Pons (tissue), 1 donor: ENCODE measurements at places on chromosomes 2 and 18.
A peak's percentile ranks its signal among the peaks of the same experiment; 100 is the strongest.

- no peak for DNase-seq
These were observed 53.4 kb upstream of the KLF7 start for GRCh38 chr2:207219081-207219630.

- no peak for DNase-seq
These were observed 325.2 kb downstream of the CYP26B1 start for GRCh38 chr2:71822463-71822862.

- peak; percentile 77 for DNase-seq
These were observed 23.0 kb upstream of the NTSR2 start for GRCh38 chr2:11692966-11693521.

DNA sequence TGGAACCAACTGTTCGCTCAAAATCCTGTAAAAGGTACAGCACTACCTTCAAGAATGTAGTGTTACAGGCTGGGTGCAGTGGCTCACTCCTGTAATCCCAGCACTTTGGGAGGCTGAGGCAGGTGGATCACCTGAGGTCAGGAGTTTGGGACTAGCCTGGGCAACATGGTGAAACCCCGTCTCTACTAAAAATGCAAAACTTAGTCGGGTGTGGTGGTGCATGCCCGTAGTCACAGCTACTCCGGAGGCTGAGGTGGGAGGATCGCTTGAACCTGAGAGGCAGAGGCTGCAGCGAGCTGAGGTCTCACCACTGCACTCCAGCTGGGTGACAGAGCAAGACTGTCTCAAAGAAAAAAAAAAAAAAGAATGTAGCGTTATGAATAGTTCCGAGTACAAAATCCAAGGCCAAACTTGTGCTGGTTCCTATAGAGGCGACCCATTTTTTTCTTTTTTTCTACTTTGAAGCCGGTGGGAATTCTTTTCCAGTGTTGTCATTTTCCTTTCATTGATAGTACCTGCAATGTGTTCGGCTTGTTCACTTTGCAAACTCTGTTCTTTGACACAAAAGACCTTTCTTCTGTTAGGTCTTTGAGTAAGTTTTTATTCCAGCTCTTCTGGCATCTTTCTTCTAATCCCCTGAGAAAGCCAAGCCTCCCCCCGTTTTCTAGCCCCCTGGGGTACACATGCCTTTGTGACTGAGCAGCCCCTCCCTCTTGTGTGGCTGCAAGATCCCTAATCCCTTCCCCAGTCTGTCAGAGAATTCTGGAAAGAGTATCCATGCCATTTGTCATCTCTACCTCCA lies 25.1 kb downstream of the INPP5D start:
- DNase-seq = no peak

GRCh38 chr2:70655786-70656185 lies 102.2 kb upstream of the TGFA start:
- no peak for DNase-seq

- no peak for DNase-seq
These were observed 67.0 kb upstream of the RASGRP3 start for GRCh38 chr2:33409417-33409955.

GRCh38 chr2:134862069-134862468 lies 23.7 kb downstream of the ACMSD start:
- no peak for DNase-seq

DNA sequence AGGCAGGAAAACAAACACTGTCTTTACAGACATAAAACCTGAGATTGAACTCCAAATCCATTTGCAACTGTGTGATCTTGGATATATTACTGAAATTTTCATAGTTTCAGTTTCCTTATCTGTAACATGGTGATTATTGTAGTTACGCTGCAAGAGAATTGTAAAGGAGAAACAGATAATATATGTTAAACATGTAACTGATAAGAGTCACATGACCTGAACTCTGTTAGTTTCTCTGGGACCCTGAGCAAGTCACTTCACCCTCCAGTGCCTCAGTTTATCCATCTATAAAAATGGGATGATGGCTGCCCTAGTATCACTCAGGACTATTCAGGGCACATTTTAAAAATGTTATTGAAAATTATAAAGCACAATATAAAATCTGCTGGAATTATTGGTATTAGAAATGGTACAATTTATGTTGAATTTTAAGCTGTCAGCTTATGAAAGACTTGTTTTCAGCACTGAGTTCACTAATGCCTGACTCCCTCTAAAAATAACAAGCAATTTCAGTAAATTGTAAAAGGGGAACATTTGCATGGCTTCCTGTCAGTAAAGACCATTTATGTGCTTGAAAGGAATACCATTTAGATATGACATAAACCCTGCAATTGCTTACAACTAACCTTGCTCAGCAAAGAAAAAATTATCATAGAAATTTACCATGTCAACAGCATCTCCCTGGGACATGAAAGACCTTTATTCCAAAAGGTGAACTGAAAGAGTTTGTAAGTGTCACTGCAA lies 393.5 kb downstream of the RAD51AP2 start:
- no peak for DNase-seq

DNA sequence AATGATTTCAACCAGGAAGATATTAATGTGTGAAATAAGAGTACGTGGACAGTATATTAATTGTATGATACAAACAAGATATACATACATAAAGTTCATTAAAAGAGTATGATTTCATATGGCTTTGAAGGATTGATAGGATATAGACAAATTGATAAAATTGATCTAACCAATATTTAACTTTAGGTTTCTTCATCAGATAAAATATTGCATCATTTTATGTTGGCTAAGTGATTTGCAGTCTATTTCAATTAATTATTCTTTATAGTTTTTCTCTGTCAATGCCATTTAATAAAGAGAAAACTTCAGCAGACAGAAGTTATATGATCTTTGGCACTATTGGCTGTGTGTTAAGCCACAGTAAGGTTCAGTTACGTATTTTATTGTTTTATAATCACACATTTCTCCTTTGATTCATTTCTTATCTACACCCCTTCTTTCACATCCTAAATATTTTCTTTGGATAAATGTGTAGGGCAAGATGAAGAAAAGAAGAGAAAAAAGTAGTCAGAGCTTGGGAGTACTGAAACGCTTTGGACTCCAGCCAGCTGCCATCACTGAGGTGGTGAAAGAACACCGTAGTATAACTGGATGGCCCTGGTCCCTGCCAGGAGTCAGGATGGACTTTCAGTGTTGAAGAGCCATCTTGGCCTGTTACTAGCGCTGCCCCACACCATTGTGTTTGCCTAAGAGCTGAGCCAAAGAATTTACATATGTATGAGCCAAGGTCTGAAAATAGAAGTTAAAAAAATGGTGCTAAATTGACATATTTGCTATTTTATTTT lies 9.8 kb upstream of the CPS1 start:
- peak; percentile 59 for DNase-seq

GRCh38 chr2:219733746-219734145 lies 106.3 kb downstream of the SLC4A3 start:
- DNase-seq = no peak

- peak; percentile 42 for DNase-seq
These were observed 142.8 kb downstream of the NDUFA10 start for GRCh38 chr2:239882331-239882732.

DNA sequence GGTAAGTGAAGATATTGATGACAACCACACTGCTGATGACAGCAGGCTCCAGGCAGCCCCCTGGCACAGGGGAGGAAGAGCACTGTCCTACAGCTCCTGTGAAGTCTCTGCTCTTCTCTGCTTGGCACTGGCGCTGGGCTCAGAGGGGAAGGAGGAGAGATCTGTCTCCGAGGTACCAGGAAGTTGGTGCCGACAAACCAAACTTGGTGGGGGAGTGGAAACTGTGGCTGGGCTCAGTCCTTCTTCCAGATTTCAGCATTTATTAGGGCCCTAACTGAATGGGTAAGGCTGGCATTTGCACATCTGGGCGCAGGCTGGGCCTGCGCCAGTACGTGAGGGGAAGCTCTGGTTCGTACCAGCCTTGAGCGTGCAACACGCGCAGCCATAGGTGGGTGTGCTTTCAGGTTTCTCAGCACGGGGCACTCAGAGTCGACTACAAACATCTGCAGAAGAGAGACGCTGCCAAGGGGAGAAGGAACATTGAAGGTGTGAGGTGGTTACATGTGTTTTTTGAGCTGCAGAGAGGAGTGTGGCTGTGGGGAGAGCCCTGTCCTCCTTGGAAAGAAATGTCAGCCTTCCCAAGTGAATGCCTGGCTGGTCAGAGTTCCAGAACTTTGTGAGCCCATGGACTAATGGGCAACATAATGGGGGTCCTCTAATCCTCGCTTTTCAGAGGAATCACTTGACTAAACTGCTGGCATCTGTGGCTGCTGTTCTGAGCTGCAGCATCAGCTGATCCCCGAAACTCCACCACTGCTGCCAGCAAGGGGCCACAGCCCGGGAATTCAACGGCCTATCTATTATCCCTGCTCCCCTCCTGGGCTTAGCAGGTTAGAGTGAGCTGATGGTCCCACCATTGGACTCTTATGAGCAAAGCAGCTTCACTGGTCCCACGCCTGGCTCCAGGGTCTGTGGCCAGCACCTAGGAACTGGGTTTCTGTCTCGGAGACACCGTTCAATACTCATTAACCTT lies 55.2 kb upstream of the SEMA4C start:
- peak; percentile 58 for DNase-seq

DNA sequence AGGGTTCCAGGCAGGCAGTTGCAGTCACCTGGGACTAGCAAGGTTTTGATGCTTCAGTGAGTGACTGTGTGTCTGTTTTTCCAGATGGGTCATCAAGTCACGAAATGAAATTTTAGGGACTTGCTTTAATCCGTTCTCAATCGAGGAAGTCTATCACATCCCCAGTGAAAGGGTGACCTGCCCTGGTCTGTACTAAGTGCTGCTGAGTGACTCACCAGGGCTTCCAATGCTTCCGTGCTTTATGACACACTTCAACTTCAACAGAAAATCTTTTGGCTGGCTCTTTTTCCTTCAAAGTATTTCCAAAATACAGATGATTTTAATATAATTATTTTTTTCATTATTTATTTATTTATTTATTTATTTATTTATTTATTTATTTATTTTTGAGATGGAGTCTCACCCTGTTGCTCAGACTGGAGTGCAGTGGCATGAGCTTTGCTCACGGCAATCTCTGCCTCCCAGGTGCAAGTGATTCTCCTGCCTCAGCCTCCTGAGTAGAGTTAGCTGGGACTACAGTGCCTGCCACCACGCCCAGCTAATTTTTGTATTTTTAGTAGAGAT lies 18.4 kb downstream of the TFCP2L1 start:
- DNase-seq = no peak

DNA sequence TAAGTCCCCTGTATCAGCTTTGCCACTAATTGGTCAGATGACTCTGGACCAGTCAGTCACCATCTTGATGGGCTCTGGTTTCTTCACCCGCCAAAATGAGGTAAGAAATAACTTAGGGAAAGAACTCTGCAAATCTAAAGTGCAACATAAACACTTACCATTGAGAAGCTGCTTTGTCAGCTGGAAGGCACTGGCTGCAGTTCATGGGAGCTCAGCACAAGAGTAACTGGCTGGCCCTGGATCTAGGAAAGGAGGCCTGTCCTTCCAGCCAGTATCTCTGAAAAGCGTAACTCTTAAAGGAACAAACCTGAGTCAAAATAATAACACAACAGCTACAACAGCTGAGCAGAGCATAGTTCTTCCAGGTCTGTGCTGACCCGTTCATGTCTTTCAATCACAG lies 123.9 kb downstream of the CACNB4 start:
- DNase-seq = no peak

DNA sequence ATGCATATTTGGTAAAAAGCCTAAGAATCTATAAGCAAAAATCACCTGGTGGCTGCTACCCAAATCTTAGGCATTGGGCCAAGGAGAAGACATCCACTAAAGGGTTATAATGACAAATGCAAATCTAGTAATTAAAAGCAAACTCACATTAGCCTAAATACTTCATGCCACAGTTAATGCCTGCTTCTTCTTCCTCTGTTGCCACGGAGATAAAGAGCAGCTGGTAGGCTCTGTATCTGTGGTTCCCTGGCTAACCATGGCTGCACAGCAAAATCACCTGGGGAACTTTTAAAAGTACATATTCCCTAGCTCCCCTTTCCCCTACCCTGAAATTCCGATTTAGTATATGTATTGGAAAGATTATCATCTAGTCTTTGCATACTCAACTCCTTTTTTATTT lies 114.3 kb downstream of the LNPK start:
- no peak for DNase-seq

- DNase-seq = no peak
These were observed 30.9 kb downstream of the NOL10 start for GRCh38 chr2:10658914-10659257.

GRCh38 chr2:9250498-9251153 lies 44.0 kb downstream of the ASAP2 start:
- DNase-seq = no peak

DNA sequence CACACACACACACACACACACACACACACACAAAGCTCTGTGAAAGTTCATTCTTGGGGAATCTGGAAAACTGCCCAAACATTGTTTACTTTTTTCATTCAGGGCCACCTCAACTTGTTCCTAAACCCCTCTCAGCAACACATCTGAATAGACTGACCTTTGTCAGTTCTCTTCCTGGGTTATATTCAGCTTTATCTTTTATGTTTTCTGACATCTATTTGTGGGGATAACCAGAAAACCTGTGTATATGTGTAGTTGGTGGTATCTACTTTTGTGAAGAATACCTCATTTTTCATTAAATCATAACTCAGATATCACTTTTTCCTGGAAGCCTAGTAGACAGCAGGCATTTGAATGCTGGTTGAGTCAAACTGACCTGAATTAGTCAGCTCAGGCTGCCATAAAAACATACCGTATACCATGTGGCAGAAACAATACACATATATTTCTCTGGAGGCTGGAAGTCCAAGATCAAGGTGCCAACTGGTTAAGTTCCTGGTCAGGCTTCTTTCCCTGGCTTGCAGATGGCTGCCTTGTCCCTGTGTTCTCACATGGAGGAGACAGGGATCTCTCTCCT lies 11.0 kb upstream of the RNF144A start:
- no peak for DNase-seq

DNA sequence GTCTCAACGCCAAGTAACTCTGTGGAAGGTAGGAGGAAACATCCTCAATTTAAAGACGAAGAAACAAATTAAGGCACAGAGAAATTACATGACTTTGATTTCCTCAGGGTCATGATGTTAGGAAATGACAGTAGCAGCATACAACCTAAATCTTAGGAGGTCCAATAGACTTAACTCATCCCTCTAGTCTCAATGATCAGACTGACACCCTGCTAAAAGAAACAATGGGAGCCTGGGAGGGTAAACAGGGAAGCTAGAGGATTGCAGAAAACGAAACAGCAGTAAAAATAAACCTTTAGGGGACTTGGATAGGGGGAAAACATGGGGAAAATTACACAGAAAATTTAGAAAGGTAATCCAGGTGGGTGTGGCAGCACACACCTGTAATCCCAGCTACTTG lies 56.0 kb downstream of the ROCK2 start:
- DNase-seq = no peak

GRCh38 chr2:78431241-78431640 lies 594.3 kb upstream of the REG3G start:
- peak; percentile 24 for DNase-seq
